DMS 273 treated with DMSO at 0.1 percent for 48 hours (cell line): ENCODE measurements at places on chromosomes 1 and 21.

DNA sequence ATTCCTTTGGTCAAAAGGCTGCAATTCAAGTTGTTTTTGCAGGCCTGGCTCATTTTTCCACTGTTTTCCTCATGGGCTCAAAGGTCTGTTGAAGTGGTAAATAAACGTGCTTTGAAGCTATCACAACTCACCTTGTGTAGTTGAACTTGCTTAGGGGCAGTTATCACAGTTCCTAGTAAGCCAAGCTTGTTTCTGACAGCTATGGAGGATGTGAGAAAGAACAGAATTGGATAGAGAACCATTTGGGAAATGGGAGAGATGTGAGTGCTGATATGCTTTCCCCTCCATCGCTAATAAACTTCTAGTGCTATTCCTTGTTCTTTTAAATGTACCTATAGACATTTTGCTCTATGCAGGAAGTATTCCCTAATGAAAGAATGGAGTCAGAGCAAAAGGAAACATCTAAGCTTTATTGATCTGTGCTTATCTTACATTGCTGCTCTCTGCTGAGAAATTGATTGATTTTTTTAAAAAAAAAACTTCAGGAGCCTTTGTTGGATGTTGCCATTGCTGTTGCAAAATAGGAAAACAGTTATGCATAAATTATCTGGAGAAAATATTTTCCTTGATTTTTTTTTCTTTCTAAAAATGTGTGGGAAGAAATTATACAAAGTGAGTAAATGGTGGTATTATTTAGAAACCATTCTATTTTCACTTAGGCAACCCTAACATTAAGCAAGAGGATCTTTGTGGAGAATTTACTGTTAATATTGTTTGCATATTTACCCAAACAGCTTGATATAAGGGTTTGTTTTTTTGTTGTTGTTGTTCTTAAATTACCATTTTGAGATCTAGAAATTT is 118.2 kb downstream of the MAGI3 start:
- no peak for DNase-seq

GRCh38 chr1:81327103-81327710 is 473.5 kb upstream of the ADGRL2 start:
- no peak for DNase-seq

GRCh38 chr1:192759104-192759503 is 49.7 kb upstream of the RGS2 start:
- no peak for DNase-seq

GRCh38 chr1:18934205-18935000 is 22.1 kb downstream of the IFFO2 start:
- no peak for DNase-seq

DNA sequence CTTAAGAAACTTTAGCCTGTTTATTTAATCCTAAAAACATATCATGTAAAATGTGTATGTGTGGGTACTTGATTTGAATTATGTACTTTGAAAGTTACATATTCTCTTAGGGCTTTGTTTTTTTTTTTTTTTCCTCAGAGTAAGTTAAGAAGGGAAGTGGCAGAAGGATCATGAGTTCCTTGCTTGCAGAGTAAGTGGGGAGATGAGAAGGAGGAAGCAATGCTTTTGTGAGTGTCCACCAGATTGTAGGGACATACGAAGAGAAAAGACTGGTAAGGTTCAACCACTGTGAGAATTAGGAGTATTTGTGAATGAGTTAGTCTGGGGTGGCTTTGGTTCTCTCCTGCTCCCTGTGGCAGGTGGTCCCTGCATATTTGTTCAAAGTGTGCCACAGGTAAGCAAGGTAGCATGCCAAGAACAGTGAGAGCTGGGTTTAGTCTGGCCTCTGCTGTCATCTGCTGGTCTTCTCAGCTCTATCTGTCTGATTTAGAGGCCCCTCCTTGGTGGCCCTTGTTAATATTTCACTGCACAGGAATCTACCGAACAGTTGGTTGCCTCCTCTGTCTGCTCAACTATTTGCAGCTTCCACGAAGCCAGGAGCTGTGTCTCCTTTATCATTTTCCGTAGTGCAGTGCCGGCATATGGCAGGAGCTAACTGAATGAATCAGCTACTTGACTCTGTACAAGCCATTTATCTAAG is 9.5 kb downstream of the DNM3 start:
- no peak for DNase-seq

DNA sequence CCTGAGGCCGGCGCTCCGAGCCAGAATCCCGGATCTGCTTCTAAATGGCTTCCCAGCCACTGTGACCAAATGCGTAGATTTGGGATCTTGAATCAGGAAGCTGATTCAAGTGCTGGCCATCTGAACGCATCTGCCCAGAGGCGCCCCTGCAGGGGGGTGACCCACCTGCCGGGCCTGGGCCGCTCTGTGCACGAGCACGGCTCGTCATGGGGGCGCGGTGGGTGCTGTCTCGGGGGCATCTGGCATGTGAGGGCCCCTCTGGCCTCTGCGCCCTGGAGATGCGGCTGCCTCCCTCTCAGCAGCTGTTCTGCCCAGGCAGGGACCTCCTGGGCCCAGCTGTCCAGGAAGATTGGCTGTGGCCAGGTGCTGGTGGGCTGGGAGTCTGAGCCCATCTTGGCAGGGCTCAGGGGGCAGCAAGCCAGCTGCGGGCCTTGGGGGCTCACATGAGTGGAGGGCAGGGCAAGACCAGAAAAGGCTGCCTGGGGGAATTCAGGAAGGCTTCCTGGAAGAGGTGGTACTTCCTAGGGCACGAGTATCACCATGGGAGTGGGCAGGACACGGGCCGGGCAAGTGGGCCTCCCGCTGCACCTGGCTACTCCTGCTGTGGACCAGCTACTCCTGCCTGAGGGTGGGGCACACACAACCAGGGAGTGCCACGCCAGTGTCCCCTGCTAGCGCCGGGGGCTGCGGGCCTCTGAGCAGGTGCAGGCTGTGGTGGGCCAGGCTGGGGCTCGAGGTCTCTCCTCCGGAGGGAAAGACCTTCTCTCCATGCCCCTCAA is 25.1 kb downstream of the PLCH2 start:
- no peak for DNase-seq

- DNase-seq, result peak; percentile 70
These were observed 23.7 kb downstream of the EIF2B3 start for GRCh38 chr1:44962729-44963128.

GRCh38 chr1:192826791-192827546 is 18.1 kb downstream of the RGS2 start:
- no peak for DNase-seq

DNA sequence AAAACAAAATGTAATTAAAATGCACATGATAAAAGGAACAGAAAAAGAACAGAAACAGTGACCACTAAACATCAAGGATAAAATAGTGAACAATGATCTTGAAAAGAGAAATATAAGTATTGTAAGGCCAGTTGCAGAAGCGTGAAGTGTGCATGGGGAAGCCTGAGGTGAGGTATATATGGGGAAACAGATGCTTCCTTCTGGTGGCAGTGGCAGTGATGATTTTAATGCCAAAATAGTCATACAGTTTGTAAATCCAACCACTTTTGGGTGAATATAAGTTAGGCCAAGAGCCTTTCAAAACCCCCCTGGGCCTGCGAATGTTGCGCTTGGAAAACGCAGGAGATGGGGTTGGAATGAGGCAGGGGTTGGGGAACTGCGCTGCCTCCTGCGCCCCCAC is 27.3 kb downstream of the TTC3 start:
- no peak for DNase-seq

DNA sequence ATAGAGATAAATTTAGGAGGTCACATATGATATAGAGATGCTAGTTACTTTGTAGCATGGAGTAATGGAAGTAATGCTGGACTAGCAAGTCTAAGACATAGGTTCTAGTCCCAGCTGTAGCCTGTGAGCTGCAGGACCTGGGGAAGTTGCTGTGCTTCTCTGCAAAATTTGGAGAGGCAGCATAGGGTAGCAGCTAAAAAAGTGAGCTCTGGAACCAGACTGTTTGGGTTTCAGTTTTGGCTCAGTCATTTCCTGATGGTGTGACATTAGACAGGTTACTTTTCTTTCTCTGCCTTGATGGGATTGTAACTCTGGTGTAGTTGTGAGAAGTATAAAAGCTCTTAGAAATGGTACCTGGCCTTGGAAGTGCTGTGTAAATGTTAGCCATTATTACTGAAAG is 3.3 kb downstream of the METTL13 start:
- DNase-seq, result no peak

- no peak for DNase-seq
These were observed 12.5 kb downstream of the CSDE1 start for GRCh38 chr1:114745291-114745690.

DNA sequence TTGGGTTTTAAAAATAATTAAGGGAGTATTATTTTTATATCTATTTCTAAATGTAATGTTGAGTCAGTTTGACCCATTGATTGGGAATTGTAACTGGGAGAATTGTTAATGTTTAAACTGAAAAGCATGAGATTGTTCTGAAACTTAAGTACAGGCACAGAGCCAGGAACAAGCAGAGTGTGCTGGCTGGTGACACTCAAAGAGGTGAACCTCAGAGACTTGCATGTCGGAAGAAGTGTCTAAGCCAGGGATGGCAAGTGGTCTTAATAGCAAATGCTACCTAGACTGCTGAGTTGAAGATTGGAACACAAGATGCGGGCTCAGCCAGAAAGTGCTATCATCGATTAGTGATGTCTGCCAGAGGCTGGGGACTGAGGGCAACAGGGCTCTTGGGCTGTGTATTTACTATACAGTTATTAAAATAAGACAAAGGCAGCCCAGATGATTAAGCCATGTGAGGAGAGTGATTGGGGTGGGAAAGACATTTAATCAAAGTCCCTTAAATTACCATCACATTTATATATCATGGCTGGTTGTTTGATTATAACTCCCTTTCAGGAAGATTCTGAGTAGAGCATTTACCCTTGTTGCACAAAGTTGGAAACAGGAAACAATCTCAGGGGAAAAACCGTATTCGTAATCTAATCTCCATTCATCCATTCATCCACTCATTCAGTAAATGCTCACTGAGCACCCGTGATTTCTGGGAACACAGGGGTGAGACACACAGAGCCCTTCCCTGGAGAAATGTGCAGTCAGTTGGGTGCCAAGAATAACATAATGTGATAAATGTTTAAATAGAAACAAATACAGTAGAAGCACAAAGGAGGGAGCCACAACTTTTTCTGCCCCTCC is 42.8 kb downstream of the C8A start:
- no peak for DNase-seq

DNA sequence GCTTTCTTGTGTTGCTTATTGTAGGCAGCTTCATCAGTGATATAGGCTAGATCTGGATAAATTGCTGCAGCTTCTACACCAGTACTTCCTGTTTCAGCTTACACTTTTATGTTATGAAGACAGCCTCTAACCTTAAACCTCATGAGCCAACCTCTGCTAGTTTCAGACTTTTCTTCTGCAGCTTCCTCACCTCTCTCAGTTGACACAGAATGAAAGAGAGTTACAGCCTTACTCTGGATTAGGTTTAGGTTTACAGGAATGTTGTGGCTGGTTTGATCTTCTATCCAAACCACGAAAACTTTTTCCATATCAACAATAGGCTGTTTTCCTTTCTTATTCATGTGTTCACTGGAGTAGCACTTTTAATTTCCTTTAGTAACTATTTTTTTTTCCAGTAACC is 76.9 kb upstream of the RNPC3 start:
- DNase-seq, result no peak

DNA sequence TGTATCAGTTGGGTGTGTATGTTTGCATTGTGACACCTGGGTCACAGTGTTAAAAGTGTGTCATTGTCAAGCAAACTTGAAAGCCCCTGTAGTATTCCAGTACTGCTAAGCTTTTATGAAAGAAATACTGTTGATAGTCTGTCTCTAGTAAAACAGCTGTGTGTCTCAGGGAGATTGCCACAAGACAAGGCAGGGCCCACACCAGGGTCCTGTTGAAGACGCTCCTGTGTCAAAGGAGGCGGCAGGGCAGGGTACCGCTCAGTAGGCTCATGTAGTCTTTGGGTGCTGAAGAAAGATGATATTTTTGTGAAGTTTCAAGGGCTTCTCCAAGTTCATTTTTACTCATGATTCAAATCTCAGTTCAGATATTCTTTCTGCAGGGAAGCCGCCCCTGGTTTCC is 132.5 kb downstream of the GALNT2 start:
- no peak for DNase-seq

DNA sequence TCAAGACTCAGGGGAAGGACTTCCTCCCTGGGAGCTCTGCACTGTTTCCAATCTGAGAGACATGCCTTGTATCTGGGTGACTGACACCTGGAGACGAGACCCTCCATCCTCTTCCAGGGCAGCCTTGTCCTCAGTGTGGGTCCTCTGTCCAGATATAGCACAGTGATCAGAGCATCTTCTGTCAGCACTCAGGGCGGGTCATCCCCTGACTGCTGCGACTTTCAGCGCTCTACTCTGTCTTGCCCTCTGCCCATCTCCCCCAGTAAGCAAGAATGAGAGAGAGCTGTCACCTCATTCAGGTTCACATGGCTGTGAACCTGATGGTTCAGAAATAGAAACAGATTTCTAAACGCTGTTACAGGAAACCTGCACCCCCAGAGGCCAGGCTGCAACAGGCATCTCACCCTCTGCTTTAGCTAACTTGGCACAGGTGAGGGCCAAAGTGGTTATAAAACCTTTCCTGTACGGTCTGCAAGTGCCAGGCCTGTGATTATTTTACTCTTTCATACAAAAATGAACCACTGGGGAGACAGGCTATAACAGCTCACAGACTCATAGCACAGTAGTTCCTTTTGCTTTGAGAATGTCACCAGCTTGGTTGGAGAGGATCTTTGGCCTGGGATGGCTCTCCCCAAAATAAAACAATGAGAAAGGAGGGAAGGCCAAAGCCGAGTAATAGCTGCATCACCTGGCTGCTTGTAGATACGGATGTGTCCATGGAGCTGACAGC is 11.4 kb upstream of the TENT5C start:
- DNase-seq, result no peak

DNA sequence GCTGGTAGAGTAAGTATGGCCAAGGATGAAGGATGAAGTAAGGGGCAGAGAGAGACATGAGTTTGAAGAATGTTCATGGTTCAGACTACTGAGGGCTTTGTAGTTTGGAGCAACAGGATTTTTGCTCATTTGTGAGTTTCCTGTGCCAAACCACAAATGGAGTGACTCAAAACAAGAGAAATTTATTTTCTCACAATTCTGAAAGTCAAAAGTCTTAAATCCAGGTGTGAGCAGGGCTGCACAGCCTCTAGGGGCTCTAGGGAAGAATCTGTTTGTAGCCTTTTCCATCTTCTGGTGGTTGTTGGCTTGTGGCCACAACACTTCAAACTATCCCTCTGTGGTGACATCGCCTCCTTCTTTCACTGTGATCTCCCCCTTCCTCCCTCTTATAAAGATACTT is 58.9 kb downstream of the RHOU start:
- no peak for DNase-seq

- no peak for DNase-seq
These were observed 488.9 kb downstream of the SMYD3 start for GRCh38 chr1:246018146-246018545.
